ENCODE measurements at places on chromosomes 5 and 9. TPM values are rescaled to one million over a fixed set of nuclear protein-coding genes. Genes with fewer than 3 reads are reported as not detected.

OTP gene
- not detected for total RNA-seq

IFNK gene
- not detected for total RNA-seq

ENC1 gene
- total RNA-seq = 146 TPM

DPYSL3 gene
- total RNA-seq = 112 TPM

SPINK6 gene
- total RNA-seq = not detected
